ENCODE measurements at places on chromosomes 16 and 17. TPM values are rescaled to one million over a fixed set of nuclear protein-coding genes. Genes with fewer than 3 reads are reported as not detected.

The SPNS2 gene
- not detected for polyA plus RNA-seq

The NHERF1 gene
- 10.5 TPM for polyA plus RNA-seq

The TNFSF13 gene
- polyA plus RNA-seq = 1.0 TPM

The FA2H gene
- polyA plus RNA-seq = not detected

The PVALEF gene
- not detected for polyA plus RNA-seq

The KRT33B gene
- 0.07 TPM for polyA plus RNA-seq

The CDH1 gene
- polyA plus RNA-seq = 0.06 TPM

- DNase-seq = no peak
Measured at GRCh38 chr17:37742116-37742761, 2.6 kb downstream of the HNF1B start.

- no peak for DNase-seq
Measured at GRCh38 chr17:40452216-40452787, 9.1 kb downstream of the IGFBP4 start.

GRCh38 chr17:10756619-10757018, 26.8 kb upstream of the TMEM220 start:
- no peak for DNase-seq

- DNase-seq = no peak
Measured at GRCh38 chr17:33977729-33978514, 277.2 kb upstream of the CCL2 start.

- DNase-seq = peak; percentile 56
Measured at GRCh38 chr17:12256380-12256995, 235.8 kb downstream of the MAP2K4 start.

DNA sequence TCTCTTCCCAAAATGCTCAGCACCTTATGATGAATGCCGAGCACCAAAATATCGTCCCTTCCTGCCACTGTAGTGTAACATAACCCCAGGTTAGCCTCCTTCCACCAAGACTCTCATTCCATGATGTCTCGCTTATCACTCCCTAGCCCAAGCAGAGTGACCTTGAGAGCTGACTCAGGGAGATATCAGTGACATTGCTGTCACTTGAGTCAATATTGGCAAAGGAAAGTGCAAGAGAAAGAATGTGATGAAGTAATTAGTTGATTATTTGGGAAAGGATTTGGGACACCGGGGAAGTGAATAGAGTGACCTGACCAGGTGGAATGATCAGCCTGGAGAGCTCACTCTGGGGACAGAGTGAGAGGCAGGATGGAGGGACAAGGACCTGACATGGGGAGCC, 2.6 kb upstream of the ANKFN1 start:
- no peak for DNase-seq

- DNase-seq = no peak
Measured at GRCh38 chr17:48051706-48052486, 3.7 kb downstream of the NFE2L1 start.

DNA sequence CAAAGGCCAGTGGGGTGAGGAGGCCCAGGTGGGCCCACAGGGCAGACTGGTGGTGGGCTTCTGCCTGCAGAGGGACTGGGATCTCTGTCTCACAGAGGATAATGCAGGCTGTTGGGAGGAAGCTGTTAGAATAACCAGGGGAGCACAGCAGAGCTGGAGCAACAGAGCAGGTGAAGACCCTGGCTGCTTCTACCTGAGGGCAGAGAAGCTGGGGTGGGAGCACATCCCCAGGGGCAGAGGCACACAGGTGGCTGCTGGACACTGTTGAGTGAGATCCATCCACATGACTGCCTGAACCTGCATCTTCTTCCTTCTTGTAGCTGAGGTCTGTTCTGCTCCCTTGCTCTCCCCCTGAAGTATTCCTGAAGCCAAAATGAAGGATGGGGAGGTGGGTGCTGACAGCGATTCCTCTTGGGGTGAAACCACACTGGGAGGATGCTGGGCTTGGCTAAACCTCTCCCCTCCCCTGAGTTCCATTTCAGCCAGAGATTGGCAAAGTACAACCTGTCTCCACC, 1725.0 kb downstream of the TP53TG3F start:
- DNase-seq = no peak

DNA sequence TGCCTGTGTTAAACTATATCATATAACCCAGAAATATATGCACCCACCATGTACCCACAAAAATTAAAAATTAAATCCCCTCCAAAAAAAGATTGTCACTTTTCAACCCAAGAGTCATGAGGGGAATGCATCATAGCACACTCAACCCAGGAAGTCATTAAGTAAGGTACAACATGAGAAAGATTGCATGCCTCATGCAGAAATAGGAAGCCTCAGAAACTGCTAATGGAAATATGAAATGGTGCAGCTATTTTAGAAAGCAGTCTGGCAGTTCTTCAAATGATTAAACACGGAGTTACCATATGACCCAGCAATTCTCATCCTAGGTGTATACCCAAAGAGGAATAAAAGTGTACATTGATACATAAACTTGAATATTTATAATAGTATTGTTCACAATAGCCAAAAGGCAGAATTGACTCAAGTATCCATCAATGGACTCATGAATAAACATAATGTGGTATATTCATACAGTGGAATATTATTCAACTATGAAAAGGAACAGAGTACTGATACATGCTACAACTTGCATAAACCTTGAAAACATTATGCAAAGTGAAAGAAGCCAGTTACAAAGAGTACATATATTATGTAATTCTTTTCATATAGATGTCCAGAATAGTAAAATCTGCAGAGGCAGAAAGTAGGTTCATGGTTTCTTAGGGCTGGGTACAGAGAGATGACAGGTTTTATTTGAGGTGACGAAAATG, 70.4 kb downstream of the TMEM100 start:
- no peak for DNase-seq

DNA sequence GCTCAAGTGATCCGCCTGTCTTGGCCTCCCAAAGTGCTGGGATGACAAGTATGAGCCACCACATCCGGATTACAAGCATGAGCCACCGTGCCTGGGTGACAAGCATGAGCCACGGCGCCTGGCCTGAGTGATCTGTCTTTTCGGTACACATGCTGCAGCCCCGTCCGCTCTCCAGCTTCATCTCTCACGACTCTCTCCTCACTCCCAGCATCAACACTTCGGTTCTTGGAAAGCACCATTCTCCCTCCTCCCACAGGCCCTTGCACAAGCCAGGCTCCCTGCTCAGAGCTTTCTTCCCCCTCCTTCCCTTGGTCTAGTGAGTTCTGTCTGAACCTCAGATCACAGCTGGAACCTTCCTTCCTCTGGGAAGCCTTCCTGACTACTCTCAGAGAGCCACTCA, 6.5 kb upstream of the NCBP3 start:
- no peak for DNase-seq

DNA sequence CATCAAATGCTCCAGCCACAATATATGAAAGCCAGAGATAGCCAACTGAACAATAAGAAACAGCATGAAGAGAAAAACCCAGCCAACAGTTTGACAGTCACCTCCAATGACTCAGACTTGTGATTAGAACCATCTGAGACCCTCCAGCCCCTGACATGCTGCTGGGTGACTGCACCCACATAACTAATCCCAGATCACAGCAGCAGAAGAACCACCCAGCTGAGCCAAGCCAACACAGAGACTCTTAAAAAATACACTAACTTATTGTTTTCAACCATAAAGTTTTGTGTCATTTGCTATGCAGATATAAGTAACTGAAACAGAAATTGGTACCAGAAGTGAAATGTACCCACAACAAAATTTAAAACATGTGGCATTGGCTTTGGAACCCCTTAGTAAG, 314.3 kb upstream of the DYNLRB2 start:
- no peak for DNase-seq

- no peak for DNase-seq
Measured at GRCh38 chr17:497241-498034, 144.8 kb upstream of the RPH3AL start.

GRCh38 chr17:63402431-63403212, 43.5 kb downstream of the CYB561 start:
- DNase-seq = peak; percentile 67

- no peak for DNase-seq
Measured at GRCh38 chr17:32903774-32904673, 23.9 kb upstream of the TMEM98 start.

- DNase-seq = no peak
Measured at GRCh38 chr17:17036524-17036998, 5.7 kb upstream of the MPRIP start.
